ENCODE measurements at places on chromosomes 12 and 14.

DNA sequence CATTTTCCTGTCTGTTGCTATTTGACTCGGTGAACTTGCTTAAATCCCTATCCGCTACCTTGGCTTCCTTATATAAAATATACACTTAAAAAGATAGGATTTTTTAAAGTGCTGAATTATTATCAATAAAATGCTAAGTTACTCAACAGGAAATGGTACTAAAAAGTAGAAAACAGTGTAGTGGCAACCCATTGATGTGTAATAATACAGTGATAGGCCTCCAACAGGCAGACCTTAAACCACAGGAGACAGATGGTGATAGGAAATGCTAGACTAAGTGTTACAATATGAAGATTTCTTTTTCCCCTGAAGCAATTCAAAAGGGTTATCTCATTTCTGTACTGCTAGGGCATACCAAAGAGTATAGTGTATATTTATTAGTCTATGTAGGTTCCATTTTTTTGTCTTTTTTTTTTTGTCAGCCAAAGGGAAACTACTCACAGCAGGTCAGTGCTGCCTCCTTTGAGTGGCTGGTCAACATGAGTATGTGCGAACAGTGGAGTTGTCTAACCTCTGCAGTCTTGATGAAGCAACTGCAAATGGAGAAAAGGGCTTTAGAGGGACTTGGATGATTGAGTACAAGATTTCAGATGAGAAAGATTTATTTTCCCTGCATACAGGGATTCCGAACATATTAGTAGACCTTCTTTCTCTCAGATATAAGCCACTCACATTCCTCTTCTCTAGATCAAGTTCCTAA, 183.8 kb downstream of the ACSS3 start:
- peak; percentile 33 for DNase-seq

DNA sequence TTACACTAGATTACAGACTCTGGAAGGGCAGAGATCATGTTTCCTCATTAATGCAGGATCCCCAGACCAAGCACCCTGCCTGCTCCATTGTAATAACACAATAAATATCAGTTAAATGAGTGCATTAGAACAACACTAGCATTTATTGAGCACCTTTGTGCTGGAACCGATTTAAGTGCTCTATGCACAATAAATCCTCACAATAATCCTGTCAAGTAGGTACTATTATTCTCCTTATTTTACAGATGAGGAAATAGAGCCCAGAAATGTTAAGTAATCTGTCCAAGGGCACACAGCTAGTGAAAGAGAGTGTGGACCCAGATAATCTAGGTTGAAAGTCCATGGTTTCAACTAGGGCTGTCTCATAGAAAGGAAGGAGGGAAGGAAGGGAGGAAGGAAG, 69.8 kb downstream of the MAP1LC3B2 start:
- no peak for DNase-seq

DNA sequence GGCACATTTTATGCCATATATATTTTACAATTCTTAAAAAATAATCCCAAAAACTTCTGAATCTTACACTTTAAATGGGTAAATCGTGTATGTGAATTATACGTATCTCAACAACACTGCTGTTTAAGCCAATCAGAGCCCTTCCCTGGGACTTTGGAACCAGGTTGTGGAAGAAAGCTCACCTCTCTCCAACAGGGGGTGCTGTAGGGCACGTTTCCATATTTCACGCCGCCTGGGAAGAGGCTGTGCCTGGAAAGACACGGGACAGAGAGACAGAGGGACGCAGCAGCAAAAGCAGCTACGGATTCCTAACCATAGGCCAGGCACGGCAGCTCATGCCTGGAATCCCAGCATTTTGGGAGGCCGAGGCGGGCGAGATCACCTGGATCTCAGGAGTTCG, 29.4 kb upstream of the FBRSL1 start:
- DNase-seq = peak; percentile 83

GRCh38 chr12:2243275-2243674, 190.5 kb downstream of the CACNA1C start:
- DNase-seq = no peak

All from GM23338 (cell line).